ENCODE measurements at places on chromosomes 2 and 18.

- DNase-seq: no peak
Observed at GRCh38 chr2:112646102-112646719, 472 bp downstream of the SLC20A1 start.

GRCh38 chr18:65623676-65624075 lies 127.1 kb upstream of the CDH7 start:
- DNase-seq: no peak

DNA sequence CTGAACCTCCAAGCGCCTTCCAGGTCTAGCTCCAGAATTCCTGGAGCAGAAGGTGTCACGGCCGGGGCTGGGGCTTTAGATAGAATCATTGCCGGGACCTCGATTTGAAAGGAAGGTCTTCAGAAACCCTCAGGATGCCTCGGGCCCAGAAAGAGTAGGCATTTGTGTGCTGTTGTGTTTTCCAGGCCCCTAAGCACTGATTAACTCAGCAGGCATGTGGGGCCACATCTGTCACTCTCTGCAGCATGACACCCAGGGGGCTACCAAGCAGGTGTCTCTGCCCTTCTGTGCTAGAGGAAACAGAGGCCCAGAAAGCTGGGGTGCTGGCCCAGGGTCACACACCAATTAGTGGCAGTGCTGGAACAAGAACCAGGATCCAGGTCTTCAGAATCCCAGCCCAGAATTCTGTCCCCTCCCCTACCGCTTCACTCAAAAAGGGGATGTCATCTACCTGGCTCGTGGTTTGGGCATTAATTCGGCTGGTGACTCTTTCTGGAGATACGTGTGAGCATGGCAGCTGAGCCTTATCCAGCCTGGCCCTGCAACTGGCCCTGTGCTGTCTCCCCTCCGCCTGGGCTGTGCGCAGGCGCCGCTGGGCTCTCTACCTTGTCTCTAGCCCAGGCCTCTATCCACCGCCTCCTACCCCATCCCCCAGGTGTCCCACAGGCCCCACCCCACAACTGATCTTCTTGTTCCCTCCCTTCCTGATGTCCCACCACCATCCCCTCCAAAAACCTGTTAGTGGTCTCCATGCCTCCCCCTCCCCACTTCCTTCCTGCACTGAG lies 245.4 kb downstream of the ATAD2B start:
- no peak for DNase-seq

DNA sequence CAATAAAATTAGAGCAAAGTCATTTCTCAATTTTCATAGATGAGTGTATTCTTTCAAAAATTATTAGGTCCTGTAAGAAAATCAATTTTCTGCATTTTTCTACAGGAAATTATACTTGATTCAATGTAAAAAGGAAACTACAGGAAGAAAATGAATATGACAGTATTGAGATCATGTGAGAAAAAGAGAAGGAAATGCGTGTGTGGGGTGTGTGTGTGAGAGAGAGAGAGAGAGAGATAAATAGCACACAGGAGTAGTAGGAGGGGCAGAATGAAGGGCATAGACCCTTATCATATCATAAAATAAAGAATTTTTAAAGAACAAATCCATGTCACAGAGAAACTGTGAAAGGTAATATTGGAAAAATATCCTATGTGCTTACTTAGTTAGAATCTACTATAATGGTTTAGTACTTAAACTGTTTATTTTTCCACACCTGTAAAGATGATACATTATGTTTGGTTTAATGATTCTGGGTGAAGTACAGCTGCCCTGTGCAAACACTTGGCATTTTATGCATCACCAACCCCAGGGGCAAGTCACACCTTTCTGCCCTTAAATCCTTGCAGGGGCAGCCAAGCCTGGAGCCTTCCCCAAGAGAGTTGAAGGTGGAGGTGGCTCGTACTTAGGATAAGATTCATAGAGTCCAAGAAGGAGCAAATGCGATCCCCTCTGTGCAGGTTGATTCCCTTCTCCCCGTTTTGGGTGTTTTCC lies 276.4 kb downstream of the TGIF1 start:
- DNase-seq: no peak

DNA sequence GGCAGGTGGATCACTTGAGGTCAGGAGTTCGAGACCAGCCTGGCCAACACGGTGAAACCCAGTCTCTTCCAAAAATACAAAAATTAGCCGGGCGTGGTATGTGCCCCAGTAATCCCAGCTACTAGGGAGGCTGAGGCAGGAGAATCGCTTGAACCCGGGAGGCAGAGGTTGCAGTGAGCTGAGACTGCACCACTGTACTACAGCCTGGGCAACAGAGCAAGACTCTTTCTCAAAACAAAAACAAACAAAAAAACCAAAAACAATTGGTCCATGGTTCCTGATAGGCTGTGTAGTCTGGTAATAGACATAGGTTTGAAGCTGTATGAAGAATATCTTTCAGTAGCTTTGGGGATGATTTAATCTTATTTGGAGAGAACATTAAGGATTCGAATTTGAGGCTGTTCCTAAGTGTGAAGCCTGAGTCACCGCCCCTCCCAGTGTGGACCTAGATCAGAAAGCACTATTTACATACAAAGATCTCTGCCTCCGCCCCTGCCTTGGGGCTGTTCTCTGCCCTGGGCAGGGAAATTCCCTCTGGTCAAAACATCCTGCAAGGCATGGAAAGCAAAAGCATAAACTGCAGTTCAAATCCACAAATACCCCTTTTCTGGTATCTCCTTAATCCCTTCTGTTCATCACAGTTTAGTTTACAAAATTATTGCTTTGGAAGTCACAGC lies 52.8 kb upstream of the PMAIP1 start:
- peak; percentile 50 for DNase-seq

DNA sequence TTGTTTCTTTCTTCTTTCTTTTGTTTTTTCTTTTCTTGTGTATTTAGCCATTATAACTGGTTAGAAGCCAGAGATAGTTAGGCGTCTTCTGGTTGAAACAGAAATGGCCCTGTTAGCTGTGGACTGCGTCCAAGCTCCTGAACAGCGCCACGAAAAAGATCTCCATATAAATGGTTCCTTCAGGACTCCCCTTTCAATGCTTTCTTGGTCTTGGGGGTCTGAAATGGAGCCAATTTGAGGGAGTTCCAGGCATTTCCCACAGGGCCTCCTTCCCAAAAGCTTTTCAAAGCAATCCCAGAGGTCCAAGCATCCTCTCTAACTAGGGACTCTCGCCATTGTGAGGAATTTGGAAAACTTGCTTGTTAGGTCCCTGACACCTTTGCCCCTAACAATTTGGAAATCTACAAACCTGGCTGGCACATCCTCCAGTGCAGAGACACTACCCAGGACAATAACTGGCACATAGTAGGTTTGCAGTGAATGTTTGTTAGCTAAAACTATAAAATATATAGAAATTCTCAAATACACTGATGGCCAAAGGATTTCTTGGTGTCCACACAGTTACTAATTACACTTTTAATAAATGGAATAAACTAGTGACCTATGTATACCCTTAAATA lies 80.1 kb downstream of the MYCN start:
- no peak for DNase-seq

DNA sequence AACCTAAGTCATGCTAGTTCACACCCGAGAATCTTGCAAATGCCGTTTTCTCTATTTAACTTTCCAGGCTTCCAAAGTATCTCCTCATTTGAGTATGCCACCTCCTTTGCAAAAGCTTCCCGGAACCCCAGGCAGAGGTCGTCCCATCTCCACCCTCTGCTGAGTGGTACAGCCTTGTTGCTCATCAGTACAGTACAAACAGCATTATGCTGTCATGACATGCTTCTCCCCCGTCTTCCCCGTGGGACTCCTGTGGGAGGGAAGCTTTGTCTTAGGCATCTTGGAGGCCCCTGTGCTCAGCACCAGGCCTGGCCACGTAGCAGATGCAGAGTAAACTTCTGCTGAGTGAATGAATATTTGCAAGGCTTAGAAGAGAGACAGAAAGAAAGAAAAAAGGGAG lies 102.7 kb downstream of the CDCA7 start:
- DNase-seq: no peak

GRCh38 chr2:27596627-27597026 lies 13.8 kb downstream of the ZNF512 start:
- DNase-seq: no peak

- DNase-seq: no peak
Observed at GRCh38 chr2:148667113-148667836, 22.7 kb downstream of the EPC2 start.
